ENCODE measurements at places on chromosomes 13 and 19.

DNA sequence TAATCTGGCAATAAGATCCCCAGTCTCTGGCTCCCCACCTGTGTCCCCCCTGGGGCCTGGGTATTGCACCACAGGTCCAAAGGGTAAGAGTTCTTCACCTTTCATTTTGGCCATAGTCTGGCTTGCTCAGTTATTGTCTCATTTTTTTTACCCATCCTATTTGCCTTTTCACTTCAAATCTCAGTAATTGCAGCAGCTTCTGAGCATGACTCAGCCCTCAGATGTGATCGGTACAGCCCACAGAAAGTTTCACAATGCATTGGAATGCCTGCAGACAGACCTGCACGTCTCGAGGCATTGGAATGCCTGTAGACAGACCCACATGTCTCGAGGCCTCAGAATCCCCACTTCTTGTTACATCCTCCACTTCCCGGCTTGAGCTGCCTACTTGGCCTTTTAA, 173.6 kb downstream of the NUFIP1 start:
- no peak for DNase-seq

- no peak for DNase-seq
These were observed 8.3 kb downstream of the IFNL3 start for GRCh38 chr19:39236527-39236926.

GRCh38 chr19:55368701-55369563, 1.3 kb downstream of the IL11 start:
- no peak for DNase-seq

DNA sequence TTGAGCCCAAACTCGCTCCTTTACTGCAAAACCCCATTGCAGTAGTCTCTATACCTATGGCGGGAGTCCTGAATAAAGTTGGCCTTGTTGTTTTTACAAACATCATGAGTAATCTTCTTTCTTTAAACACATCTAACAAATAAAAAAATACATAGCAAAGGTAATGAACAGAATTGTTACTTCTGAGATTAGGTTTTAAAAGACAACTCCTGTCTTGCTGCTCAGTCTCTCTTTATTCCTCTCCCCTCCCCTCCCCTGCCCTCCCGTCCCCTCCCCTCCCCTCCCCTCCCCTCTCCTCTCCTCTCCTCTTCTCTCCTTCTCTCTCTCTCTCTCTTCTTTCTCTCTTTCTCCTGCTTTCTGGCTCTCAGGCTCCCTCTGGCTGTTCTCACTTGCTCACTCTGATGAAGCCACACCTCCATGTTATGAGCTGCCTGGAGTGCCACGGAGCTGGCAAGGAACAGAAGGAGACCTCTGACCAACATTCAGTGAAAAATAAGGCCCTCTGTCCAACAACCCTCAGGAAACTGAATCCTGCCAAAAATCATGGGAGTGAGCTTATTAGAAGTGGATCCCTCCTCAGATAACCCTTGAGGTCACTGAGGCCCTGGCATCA, 300.7 kb upstream of the MIR17HG start:
- DNase-seq = no peak

- DNase-seq = no peak
These were observed 13.6 kb downstream of the ARHGAP45 start for GRCh38 chr19:1080360-1081161.

- DNase-seq = no peak
These were observed 60.3 kb upstream of the STARD13 start for GRCh38 chr13:33345842-33346241.

DNA sequence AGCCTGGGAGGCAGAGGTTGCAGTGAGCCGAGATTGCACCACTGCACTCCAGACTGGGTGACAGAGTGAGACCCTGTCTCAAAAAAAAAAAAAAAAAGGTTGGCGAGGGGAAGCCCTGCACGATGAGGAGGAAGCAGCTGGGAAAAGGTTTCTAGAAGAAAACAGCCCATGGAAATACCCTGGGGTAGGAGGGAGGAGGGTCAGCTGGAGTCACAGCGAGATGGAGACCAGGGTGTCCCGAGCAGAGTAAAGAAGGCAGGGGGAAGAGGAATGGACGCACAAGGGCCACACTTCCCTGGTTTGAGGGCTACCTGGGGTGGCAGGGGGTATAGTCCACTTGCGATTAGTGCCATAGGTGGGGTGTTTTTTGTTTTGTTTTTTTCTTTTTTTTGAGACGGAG, 6.4 kb downstream of the KANK3 start:
- no peak for DNase-seq

- no peak for DNase-seq
These were observed 41.6 kb upstream of the ZNF681 start for GRCh38 chr19:23800271-23800670.

- DNase-seq = no peak
These were observed 161.1 kb downstream of the SHISA2 start for GRCh38 chr13:25890671-25891212.

Measured in stimulated activated CD4-positive, alpha-beta T cell treated with anti-CD3 and anti-CD28 coated beads, Interleukin-1b, Interleukin-23, amount 100 ng/mL, for 1 hour (primary cell).